ENCODE measurements at places on chromosomes 3 and 15.

DNA sequence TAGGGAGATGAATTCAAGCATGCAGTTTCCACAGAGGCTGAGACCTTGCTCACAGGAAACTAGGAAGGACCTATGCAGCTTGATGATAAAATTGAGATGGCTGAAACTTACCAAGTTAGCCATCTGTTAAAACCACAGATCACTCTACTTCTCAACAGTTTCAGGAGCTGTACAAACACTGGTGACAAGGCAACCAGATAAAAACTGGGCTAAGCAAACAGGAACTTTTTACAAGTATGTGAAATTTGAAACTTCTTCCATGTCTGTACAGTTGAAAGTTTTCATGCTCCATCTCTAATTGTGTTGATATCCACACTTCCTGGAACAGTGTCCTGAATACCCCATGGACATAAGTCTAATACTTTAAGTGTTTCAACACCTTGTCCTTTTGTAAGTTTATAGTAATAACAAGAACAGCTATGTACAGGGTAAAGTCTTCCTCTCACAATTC is 78.2 kb downstream of the FAIM start:
- DNase-seq: no peak

GRCh38 chr3:11002371-11002807 is 9.8 kb downstream of the SLC6A1 start:
- DNase-seq: no peak

DNA sequence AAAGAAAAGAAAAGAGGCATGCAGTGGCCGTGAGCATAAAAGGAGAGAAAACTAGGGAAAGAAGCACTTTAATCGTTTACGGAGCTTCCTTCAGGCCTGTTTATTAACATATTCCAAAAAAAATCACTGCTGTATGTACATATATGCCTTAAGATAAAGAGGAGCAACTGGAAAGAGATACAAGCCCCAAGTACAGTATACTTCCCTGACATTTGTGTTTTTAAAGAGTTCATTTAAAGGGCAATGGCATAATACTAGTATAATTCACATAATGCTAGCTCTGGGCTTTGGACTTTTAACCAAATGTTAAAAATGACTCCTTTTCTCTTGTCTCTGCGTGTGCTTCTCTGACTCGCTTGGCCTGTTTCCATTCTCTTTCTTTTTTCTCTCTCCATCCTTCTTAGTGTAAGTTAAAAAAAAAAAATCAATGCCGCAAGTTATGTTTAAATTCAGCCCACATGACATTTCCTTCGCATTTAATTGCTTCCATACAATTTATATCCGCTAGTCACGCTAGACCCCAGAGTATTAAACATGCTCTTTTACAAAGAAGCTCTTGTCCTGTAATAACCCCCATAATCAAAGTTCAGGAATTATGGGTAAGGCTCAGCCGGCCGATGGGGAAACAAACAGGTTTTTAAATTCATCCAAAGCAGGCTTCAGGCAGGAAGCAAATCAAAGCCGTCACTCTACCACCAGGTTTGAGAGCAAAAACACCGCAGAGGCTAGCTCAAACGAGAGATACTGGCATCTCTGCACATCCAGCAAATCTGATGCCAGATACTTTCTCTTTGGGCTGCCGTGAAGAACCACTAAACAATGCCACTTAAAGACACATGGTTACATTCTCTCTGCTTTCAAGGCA is 19.4 kb downstream of the WWTR1 start:
- no peak for DNase-seq

DNA sequence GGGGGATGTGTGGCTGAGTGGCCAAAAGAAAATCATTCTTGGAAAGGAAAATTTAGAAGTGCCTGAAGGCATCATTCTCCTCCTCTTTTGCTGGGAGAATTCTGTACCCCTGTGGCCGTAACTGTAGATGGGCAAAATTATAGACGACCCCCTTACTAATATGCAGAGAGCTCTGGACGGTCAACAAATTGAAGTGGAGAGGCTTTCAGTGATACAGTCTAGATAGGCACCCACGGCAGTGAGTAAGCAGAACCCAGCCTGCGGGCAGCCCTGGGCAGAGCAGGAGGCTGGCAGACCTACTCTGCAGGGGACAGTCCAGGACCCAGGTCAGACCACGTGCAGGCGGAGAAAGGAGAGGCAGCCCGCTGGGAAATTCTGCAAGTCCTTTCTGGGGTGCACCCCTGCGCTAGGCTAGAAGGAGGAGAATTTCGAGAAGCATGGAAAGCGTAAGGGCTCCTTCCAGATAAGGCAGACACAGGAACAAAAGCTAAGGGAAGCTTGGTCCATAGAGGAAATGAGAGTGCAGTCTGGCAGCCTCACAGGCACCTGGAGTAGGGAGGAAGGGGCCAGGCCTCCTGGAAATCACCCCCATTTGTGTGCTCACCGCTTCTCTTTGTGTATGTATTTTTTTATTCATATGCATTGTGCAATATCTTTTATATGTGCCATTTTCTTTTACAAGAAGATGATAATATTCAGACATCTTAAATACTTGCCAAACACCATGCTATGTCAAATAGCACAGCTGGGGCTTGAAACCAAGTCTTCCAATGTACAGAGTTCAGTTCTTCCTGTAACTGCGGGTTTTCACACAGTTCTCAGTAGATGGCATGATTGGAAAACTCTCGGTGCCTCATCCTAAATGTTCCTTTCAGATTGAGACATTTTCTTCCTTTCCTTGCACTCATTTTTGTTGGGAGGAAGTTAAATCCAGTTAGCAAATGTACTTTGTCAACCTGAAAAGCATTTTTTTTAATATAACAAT is 40.2 kb downstream of the LRRK1 start:
- no peak for DNase-seq

DNA sequence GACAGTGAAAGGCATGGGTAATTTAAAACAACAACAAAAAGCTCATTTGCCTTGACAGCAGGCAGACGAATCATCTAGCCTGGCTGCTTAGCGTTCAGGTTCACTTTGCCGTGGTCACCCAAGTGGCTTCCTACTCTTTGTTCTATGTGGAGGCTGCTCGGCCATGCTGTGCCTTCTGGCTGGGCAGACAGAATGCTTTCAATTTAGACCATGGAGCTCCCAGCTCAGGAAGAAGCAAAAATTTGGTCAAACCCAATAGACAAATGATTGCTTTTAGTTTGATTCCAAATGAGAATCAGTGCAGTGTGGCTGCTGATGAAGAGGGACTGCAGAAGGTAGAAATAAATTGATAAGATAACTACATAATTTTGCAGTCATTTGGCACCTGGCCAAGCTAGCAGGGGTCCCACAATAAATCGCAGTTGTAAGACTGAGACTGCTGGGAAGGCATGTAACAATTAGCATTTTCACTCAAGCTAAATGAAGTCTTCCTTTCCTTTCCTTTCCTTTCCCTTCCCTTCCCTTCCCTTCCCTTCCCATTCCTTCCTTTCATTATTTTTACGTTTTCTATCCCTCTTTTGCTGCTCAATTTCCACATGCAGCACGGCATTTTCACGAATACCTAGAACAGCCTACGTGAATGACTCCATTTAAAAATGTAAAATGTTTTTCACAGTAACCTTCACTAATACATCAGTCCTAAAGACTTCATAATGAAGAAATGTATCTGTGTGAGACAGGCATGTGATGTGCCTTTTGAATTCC is 360.4 kb upstream of the TGFBR2 start:
- no peak for DNase-seq

GRCh38 chr3:139227165-139227564 is 116.7 kb upstream of the MRPS22 start:
- DNase-seq: no peak

DNA sequence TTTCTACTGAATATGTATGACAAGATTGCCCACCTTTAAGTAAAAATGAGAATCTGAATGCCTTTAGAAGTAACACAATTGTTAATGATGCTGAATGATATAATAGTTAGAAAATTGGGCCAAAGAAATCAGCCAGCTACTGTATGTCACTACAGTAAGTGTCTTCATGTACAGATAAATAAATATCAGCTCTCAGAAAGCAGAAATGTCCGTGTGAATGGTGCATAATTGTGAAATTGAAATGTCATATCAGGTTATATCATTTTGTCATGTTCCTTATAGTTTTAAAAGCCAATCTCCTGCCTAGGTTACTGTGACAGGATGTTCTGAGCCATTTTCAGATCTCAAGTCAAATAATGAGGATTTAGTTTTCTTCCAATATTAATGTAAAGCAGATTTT is 90.6 kb upstream of the SNTN start:
- no peak for DNase-seq

- no peak for DNase-seq
Measured at GRCh38 chr3:34362910-34363309, 564.5 kb downstream of the PDCD6IP start.

- DNase-seq: no peak
Measured at GRCh38 chr3:76871655-76872054, 168.2 kb upstream of the ROBO2 start.

- no peak for DNase-seq
Measured at GRCh38 chr3:166498446-166498845, 661.2 kb upstream of the BCHE start.

GRCh38 chr15:100818927-100819326 is 60.7 kb upstream of the ALDH1A3 start:
- no peak for DNase-seq

DNA sequence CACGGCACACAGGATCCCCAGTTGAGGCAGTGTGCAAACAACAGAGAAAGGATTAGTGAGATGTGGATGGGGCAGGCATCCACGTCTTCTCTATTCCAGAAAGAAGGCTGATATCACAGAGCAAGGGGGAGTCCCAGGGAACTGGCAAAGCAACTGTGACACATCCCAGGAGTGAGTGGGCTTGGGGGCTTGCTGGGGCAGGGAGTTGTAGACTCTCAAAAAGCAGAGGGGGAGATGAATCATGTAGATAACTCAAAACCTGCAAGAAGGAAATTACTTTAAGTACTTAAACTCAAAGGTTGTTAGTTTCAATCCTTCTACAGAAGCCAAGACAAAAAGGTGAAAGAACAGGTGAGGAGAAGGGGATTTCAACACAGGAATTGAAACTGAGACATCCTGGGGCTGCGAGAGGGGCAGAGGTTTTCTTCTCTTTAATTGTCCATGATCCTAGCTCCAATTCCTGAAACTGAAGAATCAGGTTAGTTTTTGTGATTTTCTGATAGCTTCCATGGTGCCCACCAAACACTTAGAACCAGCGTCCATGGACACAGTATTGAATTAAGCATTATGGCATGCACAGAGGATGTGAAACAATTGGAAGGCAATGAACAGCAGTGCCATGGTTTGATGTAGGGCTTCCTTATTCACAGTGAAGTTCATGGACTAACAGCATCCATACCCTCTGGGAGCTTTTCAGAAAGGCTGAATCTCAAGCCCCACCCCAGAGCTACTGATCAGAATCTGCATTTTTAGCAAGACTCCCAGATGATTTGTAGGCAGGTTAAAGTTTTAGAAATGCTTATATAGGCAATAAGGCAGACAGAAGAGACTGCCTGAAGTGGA is 52.0 kb downstream of the CCR3 start:
- peak; percentile 68 for DNase-seq

DNA sequence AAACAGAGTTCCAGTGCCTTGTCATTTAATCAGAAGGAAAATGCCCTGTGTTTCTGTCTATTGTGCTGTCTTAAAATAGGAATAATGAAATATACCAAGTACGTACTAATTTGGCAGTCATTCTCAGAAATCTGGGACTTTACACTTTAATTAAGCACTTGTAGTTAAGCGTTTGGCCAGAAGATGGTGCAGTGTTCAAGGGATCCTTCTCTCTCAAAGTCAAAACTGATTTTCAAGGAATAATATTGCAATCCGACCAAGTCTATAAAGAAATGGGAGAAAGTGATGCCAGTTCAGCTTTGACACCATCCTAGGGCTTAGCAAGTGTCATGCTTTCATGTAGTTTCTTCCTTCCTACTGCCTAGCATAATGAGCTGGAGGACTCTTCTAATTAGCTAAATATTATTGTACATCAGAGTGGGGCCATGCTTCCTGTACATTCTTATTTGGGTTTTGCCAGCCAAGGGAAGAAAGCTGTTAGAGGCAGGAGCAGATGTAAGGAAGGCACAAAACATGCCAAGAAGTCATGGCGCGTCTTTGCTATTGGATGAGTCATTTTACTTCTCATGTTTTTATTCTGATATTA is 64.8 kb downstream of the SAMMSON start:
- no peak for DNase-seq

DNA sequence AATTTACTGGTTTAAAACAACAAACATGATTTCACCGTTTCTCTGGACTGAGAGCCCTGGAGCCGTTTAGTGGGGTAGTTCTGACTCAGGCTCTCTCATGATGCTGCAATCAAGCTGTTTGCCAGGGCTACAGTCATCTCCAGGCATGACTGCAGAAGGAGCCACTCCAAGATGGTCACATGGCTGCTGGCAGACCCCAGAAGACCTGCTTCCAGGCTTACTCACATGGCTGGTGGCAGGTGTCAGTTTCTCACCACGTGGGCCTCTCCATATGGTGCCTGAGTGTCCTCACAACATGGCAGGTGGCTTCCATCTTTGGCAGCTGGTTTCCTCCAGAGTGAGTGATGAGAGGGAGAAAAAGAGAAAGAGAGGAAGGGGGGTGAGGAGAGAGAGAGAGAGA is 378.3 kb upstream of the RGMA start:
- DNase-seq: no peak

DNA sequence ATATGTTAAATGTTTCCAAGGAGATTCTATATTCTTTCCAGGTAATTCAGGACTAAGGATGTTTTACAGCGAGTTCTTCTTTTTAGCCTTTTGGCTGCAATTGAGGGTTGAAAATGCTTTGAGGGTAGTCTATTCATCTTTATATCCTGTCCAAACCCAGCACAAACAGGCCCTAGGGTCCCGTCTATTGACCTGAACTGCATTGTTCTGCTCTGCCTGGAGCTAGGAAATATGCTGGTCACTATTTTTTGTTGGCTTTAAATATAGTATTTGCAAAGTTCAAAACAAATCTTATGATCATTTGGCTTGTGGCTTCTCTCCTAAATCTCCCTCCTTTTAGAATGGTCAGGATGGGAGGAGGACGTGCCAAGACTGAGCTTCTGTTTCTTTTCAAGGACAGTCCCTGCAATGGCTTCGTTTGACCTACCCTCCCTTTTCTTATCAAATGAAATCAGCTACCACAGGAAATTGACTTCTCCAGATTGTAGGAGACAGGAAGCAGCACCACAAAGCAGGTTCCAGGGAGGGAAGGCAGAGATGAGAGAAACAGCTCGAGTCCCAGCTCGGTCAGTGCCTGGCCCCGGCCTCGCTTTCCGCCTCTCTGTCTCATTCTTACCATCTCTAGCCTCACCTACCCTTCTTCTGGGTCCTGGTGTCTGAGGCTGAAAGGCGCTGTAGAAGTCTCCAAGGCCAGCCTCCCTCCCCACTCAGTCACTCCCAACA is 27.6 kb upstream of the NRROS start:
- DNase-seq: no peak

GRCh38 chr3:124221422-124221821 is 229.5 kb upstream of the ROPN1 start:
- no peak for DNase-seq

- peak; percentile 10 for DNase-seq
Measured at GRCh38 chr3:195441992-195442572, 738 bp downstream of the ACAP2 start.

DNA sequence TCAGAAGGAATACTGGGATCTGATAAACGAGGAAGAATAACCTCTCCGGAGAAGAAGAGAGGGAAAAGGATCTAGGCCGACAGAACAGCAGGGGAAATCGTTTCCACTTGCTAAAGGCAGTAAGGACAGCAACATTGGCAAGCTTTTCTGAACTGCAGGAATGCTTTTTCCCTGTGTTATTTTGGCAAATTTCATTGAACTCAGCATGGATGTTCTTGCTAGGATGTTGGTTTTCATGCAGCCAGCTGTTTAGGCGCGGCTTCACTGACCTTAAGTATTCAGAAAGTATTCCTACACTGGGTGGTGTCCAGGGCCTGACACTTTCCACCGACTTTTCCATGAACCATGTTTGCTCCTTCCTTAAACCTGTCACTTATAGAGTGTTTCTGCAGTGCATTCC is 489.7 kb downstream of the CNTN3 start:
- no peak for DNase-seq
